ENCODE measurements at places on chromosomes 2 and 18.

DNA sequence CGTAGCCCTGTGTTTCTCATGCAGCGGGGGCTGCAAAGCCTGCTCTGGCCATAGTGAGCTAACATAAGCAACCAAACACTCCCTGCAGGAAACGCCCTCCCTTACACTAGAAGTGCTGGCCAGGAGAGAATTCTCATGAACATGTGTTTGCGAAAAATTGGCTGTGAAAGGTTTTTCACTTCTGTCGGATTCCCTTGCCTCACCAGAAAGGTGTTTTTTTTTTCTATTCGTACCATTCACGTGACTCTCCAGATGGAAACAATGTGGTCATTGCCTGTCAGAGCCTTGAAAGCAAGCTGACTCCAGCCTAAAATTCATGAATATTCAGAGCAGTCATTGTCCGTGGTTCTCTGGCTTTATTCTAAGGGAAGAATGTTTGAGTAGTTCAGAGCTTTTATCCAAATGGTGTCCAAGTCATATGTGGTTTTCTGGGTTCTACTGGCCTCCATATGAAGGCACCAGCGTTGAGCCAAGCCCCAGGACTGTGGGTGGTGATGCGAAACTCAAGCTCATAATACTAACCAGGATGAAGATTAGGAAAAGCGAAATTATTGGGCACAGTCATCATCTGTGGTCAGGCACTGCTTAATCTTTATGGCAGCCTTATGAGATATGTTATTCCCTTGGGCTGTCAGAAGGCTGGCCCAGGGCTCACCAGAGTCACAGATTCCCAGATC is 236.4 kb downstream of the ALPK2 start:
- no peak for DNase-seq

- DNase-seq: no peak
Measured at GRCh38 chr18:76953156-76953555, 130.8 kb downstream of the ZNF236 start.

DNA sequence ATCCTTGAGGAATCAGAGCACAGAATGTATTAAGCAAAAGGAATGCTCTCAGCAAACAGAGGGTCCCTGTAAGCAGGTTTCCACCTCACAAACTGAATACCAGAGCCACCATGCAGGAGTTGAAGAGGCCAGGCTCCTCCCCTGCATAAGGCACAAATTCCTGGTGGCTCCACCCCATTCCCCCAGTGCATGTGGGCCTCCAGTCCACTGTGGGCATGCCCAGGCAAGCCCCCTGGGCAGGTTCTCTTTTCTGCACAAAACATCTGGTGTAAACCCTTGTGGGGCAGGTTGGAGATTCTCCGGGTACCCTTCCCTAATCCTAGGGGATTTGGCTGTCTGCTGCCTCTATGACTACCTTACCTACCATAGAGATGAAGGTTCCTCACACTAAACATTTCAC is 166.5 kb downstream of the PTPRM start:
- DNase-seq: no peak

DNA sequence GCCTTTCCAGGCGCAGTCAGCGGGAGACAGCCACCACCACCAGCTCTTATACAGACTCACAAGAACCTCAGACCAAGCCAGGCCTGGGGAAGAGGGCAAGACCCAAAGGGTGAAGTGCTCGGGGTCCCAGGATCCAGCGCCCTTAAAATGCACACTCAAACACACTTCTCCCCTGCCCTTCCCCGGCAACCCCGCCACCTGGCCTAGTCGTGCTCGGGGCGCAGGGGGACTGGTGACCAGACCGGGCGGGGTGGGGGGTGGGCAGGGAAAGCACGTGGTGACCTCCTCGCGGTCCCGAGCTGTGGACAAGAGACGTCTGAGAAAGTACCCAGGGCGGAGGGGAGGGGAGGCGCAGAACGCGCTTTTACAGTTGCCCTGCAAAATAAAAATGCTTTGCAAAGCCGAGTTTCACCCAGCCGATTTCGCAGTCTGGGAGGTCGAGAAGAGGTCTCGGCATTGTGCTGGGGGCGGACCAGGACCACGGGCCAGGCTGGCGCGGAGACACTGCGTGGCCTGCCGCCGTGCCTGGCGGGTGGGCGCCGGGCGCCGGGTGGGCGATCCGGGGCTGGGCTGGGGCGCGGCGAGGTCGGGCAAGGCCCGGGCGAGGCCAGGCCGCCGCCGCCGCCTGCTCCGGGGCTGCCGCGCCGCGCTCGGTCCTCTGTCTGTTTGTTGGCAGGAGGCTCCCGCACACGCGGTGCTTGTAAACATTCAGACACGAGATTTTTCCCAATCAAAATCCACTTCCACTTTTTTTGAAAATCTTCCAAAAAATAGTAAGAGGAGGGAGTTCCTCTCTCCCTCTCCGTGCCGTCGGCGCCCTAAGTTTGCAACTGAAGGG is 2.0 kb downstream of the BCL11A start:
- no peak for DNase-seq

DNA sequence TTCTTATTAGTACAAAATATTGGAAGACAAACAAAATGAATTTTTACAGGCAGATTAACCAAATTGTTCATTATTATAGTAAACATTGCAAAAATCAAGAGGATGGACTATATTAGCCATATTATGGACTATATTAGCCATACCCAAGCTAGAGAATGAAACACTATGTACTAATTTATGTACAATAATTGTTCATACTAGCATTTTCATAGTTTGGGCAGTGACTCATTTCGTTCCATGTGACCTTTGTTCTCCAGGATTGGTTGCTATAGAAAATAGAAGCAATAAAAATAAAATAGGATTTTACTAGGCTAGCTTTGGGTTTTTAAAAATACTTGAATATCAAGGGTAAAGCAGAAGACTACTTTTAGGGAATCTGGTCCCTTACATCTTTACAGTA is 176.8 kb downstream of the ZEB2 start:
- no peak for DNase-seq

DNA sequence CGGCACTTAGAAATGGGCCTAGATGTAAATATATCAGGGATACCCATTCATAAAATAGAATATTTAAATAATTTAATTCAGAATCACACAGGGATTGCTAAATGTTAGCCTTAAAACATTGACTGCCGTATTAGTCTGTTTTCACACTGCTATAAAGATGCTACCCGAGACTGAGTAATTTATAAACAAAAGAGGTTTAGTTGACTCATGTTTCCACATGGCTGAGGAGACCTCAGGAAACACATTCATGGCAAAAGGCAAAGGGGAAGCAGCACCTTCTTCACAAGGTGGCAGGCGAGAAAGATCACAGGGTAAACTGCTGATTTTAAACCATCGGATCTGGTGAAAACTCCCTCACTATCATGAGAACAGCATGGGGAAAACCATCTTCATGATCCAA is 223.6 kb upstream of the GULP1 start:
- no peak for DNase-seq

GRCh38 chr2:190563646-190564045 is 29.1 kb upstream of the NEMP2 start:
- no peak for DNase-seq

DNA sequence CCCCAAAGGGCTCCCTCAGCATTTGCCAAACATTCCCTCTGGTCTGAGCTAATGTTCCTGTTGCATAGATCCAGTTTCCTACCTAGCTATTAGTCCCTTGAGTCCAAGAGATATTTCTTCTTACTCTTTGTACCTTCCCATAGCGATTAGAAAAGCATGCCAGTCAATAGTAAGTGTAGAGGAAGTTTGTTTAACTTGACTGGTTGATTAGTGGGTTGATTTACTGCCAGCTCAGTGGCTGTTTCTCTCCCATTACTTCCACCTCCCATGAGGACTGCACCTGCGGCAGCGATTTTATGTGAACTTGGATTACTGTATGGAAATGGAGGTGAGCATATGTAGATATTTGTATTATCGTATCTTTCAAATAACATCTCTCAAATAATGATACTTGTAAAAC is 1748.4 kb upstream of the CELF4 start:
- DNase-seq: no peak

DNA sequence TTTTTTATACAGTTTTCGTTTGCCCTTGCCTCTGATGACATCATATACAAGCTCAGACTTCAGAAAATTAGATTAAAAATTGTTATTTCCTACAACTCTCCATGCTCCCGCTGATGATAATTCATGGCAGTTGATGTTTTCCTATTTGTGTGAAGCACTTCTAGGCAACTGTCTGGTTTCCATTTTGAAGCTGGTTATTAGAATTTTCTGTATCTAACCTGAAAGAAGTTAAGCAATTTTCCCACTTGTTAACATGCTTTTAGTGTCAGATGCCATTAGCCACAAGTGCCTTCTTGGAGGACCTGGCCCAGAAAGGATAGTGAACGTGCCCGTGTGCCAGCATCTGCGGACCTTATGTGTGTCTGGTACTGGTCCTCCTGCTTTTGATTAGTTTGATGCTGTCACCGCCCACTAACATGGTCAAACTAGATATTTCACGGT is 347.6 kb upstream of the RAB12 start:
- no peak for DNase-seq

- DNase-seq: no peak
Measured at GRCh38 chr2:219638948-219639755, 11.7 kb downstream of the SLC4A3 start.

DNA sequence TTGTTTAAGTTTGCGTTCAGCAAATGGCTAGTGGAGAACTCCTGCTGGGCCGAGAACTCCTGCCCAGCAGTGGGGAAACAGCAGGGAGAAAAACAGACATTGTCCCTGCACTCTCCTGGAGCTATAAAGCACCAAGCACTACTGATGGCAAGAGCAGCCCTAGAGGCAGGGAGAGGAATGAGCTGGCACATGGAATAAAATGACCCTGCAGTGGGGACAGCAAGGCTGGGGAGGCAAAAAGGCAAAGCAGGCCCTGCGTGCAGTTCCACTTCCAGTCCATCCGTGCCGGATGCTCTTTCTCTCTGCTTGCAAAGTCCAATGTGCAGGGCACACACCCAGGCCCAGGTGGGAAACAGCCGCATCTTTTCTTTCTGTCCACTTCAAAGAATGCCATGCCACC is 415.5 kb downstream of the LRATD1 start:
- DNase-seq: no peak

DNA sequence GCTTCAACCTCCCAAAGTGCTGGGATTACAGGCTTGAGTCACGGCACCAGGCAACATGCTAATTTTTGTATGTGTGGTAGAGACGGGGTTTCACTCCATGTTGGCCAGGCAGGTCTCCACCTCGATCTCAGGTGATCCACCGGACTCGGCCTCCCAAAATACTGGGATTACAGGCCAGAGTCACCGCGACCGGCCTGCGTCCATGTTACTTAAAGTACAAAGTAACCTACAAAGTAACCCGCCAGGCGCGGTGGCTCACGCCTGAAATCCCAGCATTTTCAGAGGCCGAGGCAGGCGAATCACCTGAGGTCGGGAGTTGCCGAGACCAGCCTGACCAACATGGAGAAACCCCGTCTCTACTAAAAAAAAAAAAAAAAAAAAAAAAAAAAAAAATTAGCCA is 1.1 kb upstream of the ANKRD30B start:
- DNase-seq: no peak

DNA sequence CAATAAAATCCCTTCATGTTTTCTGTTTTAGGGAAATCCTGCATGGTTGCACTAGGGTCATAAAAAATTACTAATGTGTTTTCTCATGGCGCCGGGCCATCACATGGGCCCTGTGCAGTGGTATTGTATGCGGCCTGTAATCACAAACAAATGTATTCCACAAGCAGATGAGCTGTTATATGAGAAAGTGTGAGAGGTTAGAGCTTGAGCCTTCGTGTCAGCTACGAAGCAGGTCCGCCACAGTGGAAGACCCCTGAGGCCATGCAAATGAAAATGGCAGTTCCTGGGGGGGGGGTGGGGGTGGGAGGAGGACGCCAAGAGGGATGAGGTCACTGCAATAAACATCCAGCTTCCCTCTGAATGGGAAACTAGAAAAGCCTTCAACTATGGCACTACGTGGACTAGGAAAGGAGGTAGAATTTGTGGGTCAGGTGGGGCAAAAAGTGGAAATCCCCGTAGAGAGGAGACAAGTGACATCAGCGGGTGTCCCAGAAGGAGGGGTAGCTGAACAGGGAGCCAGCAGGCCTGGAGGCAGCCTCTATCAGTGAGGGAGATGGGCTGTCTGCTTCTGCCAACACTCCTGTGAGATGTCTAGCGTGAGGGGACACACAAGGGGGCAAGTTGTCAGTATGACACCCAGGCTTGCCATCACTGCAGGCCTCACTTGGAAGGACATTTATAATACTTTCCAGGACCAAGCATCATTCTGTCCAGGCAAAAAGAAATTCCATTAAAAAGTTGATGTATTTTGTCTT is 130.3 kb upstream of the CTAGE1 start:
- no peak for DNase-seq

DNA sequence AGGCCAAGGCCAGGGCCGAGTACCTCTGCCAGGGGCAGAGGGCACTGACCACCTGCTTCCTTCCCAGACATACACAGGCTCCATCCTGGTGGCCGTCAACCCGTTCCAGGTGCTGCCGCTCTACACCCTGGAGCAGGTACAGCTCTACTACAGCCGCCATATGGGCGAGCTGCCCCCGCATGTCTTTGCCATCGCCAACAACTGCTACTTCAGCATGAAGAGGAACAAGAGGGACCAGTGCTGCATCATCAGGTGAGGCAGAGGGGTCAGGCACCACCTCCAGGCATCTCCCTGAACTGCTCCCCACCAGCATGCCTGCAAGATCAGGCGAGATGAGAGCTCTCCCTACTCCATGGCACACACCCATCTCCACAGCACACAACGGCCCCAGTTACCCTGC is 31.1 kb downstream of the MYO7B start:
- no peak for DNase-seq

Measured in AML-193 (cell line).